ENCODE measurements at places on chromosomes 1 and 21.

DNA sequence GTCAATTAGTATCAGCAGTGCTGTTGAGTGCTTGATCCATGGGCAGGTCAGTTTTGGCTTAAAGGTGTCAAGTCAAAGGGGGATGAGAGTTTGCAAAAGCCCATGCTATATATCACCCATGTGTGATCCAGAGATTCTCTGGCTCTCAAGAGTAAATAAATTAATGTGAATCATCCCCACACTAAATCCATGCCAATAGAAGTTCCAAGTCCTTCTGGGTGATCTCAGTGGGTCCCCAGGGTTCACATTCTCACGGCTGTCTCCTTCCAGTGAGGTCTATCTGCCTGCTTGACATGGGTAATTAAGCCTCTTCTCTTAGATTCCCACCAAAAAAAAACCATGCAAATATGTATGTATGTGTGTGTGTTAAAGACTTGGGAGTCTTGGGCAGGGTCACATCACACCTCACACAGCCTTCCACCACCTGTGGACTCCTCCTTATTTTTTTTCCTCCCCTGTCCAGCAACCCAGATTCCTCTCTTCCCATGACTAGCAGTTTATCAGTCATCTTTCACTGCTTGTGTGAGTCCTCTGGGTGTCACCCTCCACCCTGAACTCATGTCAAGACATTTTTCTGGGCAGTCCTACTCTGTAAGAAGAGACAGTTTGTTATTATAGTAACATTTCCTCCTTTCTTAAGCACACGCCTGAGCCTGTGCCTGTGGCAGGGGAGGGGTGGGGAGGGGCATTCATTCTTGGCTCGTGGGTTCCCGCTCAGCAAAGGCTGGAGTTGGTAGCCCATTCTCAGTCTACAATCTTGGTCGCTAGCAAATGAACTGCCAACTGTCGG, 14.3 kb upstream of the S100A11 start:
- DNase-seq = no peak

DNA sequence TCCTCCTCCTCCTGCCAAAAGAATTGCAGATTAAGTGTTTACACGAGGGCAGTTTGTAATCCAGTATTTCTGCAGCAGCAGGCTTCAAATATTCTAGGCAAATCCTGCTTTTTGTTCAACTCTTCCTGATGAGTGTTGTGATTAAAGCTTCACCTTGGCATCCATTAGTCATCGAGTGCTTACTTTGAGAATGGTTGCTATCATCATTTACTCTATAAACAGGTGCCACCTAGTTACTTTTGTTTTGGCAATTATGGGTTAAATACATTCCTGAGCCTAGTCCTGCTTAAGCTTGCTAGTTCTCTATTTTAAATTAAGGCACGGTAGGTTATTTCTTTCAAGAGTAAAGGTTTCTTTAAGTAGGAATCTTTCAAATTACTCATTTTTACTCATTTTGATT, 20.3 kb downstream of the PDC start:
- no peak for DNase-seq

DNA sequence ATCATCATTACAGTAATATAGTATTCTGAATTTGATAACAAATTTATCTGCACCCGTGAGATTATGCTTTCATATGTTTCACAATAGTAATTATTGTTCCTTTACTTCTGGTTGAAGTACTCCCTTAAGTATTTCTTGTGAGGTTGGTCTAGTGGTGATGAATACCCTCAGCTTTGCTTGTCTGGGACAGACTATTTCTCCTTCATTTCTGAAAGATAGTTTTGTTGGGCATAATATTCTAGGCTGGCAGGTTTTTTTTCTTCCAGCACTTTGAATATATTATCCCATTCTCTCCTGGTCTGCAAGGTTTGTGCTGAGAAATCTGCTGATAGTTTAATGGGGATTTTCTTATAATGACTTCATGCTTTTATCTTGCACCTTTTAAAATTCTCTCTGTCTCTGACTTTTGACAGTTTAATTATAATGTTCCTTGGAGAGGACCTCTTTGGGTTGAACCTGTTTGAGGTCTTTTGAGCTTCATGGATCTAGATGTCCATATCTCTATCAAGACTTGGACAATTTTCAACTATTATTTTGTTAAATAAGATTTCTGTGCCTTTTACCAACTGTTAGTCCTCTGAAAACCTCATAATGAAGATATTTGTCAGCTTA, 371.5 kb upstream of the VAMP3 start:
- no peak for DNase-seq

GRCh38 chr1:155236451-155236850, 18.8 kb downstream of the ENTREP3 start:
- DNase-seq = no peak

DNA sequence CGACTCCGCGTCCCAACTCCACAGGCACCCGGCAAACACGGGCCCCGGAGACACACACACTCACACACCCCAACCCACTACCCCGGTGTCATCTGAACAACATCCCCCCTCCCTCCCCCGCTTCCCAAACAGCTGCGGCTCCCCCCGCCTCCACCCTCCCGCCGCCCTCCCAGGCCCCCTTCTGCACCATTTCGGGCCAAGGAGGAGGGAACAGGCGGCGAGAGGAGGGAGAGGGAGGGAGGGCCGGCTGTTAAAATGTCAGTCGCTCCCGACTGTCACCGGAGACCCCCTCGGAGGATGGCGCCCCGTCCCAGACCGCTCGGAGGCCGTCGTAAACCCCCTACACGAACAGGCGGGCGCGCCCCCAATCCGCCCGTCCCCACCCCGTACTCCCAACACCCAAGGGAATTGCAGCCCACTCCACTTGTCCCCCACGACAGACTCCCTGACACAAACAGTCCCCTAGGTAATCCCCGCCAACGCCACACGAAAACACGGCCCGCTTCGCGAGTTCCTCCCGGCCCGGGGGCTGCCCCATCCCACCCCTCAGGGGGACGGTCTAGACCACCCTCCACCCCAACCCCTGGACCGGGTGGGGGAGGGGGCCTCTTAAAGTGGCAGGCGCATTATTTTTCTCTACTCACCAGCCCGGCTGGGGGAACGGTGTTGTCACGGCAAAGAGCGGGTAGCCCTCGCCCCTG, 583 bp downstream of the MEF2D start:
- peak; percentile 45 for DNase-seq

All from NCI-H1092 treated with DMSO at 0.1 percent for 48 hours (cell line).